Cerebellar cortex (tissue), 1 donor: ENCODE measurements at places on chromosomes 3 and 15.

GRCh38 chr3:188421836-188422540, 268.0 kb downstream of the LPP start:
- no peak for DNase-seq

DNA sequence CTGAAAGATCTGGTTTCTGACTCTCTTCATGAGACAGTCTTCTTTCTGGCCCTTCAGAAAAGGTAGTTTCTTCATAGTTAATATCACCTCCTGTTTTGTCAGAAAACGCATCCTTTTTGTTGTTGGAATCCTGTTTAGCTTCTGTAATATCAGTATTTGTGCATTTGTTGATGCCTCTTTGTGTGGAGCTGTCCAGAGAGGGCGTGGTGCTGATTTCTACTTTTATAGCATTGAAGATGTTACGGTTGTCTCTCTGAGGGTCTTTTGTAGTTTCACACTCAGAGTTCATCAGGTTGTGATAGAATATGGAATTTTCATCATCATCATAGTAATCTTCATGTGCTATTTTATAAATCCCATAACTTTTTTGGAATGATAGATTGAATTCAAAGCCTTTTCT, 8.9 kb downstream of the GPR149 start:
- DNase-seq, result no peak

- no peak for DNase-seq
These were observed 59.3 kb upstream of the CFAP161 start for GRCh38 chr15:81074773-81075172.

DNA sequence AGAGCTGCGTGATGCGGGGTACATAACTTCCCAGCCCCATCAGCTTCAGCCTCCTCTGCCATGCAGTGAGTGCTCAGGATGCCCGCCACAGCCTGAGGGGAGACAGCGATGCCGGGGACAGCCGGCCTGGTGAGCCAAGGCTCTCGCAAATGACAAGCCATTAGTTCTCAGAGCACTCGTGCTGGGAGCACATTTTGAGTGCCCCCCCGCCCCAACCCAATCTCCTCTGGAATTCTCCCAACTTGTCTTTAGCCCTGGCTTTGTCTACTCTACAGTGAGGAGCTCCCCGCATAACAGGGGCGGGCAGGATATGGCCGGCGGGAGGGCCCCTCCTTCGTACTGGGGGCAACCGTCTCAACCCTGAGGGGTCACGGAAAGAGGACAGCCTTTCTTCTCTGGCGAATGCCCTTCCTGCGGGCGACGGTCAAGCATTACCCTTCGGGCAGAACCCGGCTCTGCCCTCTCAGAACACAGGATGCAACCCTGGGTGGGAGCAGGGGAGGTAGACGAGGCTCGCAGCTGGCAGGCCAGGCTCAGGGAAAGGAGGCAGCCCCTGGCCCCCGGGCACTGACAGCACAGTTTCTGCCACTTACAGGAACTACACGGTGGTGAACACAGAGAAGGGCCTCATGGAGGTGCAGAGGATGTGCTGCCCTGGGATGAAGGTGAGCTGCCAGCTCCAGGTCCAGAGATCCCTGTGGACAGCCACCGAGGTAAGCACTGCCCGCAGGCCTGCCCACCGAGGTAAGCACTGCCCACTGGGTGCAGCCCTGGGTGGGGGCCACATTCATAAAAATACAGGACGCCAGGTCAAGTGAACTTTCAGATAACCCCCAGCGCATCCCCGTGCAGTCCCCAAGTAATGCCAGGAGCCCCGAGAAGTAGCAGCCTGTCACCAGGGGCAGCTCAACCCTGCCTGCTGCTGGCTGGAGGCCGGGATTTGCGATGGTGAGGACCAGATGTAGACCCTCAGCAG, 141.7 kb downstream of the LRRK1 start:
- no peak for DNase-seq

DNA sequence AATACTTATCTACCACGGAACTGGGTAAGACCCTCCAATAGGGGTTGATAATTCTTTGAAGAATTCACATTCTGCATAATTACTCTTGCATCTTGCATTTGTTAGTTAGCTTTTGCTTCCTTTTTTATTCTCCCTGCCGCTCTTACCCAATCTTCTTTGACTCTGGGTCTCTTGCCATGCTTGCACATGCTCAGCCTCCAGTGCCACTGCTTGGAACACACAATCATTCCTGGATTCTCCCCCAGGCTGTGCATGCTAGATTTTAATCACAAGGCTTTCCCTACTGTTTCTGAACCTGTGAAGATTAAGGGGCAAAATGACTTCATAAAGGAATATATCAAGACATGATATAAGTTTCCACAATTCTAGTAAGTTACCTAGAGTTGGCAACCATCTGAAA, 133.1 kb downstream of the IL1RAP start:
- DNase-seq, result no peak

DNA sequence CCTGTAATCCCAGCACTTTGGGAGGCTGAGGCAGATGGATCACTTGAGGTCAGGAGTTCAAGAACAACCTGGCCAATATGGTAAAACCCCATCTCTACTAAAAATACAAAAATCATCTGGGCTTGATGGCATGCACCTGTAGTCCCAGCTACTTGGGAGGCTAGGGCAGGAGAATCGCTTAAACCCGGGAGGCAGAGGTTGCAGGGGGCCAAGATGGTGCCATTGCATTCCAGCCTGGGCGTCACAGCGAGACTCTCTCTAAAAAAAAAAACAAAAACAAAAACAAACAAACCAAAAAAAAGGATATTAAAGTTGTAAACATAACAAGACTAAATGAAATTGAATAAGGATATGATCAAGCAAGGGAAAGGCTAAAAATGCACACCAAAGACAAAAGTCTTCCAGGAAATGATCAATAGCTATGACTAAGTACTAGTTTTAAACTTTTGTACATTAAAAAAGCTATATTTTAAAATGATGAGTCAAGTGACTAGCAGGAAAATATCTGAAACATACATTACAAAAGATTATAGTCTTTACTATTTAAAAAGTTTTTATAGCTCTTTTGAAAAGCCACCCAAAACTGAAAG, 28.6 kb downstream of the KLHL6 start:
- DNase-seq, result no peak
